ENCODE measurements at places on chromosomes 6 and 20.

- DNase-seq, result no peak
Measured at GRCh38 chr20:22232473-22232872, 351.9 kb downstream of the FOXA2 start.

GRCh38 chr6:4496284-4496683 is 279.9 kb upstream of the CDYL start:
- DNase-seq, result no peak

DNA sequence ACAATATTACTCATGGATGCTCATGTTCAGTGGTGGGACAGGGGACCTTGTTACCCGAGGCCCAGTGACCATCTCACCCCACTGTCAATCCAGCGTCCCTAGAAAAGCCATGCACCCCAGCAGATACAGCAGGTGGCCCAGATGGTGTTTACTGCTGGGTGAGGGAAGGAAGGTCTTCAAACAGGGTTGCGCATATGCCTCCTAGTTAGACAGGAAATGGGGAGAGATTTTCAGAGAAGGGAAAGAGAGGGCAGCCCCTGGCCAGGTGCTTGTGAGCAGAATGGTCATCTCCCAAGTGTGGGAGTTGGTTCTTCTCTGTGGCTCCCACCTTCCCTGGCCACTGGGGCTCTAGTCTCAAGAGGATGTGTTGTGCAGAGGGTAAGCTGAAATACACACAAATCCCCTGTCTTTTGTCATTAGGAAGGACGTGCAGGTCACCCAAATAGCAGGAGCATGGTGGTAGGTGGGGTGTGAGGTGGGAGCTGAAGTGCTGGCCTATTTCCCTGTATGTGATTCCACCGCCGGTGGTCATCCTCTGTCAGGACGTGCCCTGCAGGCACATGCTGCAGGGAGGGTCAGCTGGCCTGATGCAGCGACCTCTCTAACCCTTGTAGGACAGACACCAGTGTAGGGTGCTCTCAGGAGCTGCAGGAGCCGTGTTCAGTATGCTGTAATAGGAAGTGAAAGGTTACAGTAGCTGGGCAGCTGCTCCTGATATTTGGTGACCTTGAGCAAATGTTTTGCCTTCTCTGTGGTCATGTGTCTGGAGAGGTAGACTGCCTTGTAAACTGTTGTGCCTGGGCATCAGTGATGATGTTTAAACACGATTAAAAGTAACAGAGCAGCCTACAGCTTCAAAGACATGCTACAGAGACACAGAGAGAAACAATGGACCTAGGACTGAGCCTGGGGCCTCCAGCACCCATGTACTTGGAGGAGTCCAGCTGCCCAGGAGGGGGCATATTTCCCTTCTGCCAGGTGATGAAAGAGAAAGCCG is 3.2 kb upstream of the CST3 start:
- DNase-seq, result no peak

DNA sequence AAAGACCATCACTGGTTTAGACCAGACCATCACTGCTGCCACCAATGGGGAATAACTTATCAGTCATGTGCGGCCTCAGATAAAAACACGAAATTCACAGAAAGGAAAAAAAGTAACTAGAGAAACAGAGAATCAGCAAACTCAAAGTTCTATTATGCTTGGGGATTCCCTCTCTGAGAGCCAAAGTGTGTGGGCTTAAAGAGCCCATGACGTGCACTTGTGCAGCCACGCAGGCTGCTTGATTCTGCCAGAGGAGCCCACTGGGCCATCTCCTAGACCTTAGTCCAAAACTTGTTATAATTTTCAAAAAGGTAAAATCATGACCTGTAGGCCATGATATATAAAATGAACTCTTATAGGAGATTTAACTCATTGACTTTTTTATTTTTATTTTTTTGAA is 15.2 kb downstream of the RAB44 start:
- DNase-seq, result no peak

- no peak for DNase-seq
Measured at GRCh38 chr20:22561965-22562577, 22.3 kb downstream of the FOXA2 start.

- no peak for DNase-seq
Measured at GRCh38 chr20:31663838-31664695, 26.4 kb downstream of the COX4I2 start.

GRCh38 chr6:139124887-139125672 is 9.8 kb upstream of the HECA start:
- peak; percentile 65 for DNase-seq

DNA sequence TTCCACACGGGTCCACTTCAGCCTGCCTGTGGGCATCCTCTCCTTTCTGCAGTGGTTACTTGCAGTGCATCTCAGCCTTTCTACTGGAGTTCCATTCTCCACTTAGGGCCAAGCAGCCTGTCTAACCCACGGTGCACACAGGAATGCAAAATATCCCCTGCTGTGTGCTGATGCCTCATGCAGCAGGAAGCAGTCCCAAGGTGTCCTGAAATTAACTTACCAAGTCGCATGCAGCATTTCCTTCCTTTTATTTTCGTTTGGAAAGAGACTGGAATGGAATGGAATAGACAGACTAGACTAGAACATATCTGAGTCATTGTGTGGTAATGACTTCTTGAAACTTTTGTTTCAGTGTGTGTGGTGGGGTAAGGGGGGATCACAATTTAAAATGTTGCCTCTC is 25.9 kb upstream of the FOXQ1 start:
- no peak for DNase-seq

- no peak for DNase-seq
Measured at GRCh38 chr6:134245706-134246105, 72.2 kb downstream of the SGK1 start.

GRCh38 chr6:13762611-13763441 is 51.2 kb upstream of the RANBP9 start:
- DNase-seq, result peak; percentile 24

DNA sequence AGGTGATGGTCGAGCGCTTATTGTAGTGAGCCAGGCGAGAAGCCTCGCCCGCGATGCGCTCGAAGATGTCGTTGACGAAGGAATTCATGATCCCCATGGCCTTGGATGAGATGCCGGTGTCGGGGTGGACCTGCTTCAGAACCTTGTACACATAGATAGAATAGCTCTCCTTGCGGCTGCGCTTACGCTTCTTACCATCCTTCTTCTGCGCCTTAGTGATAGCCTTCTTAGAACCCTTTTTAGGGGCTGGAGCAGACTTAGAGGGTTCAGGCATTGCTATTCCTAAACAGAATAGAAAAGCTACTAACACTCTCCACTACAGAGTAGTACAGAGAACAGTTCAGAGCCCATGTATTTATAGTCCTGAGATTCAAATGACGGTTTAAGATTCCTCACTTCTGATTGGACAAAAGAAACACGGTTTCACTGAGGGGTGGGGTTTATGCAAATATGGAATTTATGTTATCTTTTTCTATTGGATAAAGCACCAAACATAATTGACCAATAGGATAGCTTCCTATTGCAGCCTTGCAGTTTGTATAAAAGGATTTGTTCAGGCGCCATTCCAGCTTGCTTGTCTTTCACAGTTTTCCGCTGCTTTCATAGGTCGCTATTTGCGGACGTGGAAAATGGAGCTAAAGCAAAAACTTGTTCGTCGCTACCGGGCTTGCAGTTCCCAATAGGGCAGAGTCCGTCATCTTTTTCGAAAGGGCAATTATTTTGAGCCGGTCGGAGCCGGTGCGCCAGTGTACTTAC is 43.7 kb upstream of the HFE start:
- DNase-seq, result peak; percentile 34

- no peak for DNase-seq
Measured at GRCh38 chr6:33772082-33772830, 16.7 kb downstream of the LEMD2 start.

DNA sequence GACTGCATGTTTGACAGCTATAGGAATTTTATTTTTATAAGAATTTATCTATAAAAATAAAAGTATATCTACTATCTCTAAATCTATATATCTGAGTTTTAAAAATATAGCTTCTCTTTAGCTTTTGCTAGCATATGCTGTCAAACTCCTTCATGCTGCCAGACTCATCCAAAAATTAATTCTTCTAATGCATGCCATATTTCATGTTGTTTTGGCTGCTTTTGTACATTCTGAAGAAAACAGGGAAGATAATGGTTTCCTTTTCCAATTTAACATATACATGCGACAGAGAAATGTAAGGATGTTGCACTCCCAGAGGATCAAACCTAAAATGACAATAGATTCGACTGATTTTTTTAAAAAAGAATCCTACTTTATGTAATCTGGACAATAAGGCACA is 577.2 kb upstream of the FLRT3 start:
- DNase-seq, result no peak

GRCh38 chr6:15555101-15556038 is 107.5 kb downstream of the DTNBP1 start:
- no peak for DNase-seq

DNA sequence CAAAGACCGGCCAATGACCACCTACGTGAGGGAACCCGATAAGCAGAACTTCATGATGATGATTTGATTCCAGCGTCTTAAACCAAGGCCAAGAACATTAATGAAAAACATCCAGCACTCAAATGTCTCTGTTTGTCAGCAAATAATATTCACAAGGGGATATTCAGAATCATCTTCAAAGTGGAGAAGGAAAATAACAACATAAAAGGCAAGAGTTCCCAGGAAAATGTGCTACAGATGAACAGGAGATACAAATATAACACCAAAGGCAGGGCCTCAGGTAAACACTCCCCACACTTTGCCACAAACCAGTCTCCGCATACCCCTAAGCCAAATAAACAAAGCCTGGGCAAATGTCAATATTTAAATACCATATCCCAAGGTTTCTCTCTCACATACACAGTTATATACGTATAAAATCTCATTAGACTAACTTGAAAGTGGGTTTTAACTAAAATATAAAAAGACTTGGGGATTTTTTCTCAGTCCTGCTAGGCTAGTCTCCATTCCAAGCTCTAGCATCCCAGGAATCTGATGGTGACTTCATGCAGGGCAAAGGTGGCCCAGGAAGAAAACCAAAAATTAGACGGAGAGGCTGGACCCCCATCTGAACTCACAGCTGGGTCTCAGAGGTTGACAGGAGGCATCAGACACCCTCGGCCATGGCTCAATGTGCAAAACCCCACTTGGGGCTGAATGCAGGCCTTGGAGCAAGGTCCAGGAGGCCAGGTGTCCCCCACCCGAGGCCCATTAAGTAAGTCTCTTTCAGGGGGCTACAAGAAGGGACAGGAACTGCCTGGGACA is 32.1 kb downstream of the TRAM2 start:
- no peak for DNase-seq

DNA sequence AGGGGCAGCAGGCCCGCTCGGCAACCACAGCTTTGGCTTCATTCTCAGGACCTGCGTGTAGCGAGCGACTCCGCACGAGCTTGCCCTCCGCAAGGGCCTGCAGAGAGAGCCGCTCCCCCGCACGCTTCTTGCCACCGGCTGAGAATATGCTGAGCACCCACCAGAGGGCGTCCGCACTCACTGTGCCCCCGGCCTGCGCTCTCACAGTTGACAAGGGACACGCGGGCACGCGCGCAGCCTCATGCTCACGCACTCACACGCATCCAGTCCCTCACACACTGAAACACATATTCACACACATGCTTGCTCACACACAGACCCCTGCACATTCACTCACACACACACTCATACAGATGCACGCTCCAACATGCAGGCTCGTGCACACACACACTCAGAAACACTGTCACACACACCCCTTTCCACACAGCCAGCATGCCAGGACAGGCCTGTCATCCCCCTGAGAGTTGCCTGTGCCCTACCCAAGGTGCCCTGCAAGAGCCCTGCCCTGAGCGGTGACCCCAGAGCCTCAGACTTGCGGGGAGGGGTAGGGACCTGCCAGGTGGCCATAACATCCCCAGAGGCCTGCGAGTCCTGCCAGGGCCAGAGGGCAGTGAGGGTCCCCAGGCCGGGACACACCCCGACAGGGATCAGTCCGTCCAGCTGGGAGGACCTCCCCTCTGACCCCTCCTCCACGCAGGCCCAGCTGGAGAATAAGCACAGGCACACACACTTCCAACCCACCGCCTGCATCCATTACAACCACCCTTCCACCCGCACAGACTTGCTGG is 174.1 kb downstream of the BMP7 start:
- DNase-seq, result no peak

GRCh38 chr6:5378331-5378730 is 117.0 kb downstream of the FARS2 start:
- no peak for DNase-seq

- no peak for DNase-seq
Measured at GRCh38 chr20:17606001-17606400, 36.1 kb downstream of the DSTN start.

DNA sequence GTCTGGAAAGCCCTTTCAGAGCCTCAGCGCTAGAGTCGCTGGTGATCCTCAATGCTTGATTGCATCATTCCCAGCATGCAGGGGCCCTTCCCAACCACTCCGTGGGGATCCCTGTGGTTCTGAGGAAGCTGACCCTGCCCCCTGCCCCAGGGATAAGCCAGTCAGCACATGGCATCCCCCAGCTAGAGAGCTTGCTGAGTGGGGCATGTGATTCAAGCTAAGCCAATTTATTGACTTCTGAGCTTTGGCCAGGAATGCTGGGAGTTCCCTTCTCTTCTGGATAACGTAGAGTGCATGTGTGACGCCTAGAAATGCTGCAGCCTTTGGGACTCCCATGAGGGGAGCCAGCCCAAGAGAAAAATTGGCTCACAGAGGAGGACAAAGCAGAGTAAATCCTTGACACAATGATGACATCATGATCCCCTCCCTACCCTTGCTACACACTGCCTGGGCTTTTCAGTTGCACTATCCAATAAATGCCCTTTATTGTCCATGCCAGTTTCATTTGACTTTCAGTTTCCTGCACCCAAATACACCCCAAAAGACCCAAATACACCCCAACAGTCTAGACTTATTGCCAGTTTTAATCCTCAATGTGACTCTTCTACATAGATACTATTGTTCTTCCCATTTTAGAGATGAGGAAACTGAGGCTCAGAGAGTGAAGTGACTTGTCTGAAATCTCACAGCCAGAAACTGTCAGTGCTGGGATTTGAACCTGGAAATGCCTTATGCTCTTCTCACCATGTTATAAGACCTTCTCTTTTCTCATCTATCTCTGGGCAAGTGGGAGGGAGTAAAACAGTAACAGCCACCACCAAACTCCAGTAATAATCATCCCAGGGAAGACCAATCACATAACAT is 34.3 kb downstream of the KCNB1 start:
- no peak for DNase-seq

GRCh38 chr6:40923326-40923725 is 115.7 kb downstream of the UNC5CL start:
- no peak for DNase-seq
